ENCODE measurements at places on chromosomes 16 and 17. TPM values are rescaled to one million over a fixed set of nuclear protein-coding genes. Genes with fewer than 3 reads are reported as not detected.

The GCGR gene
- not detected for total RNA-seq

The MPV17L gene
- total RNA-seq, result 1.4 TPM

The AANAT gene
- not detected for total RNA-seq

The MYH8 gene
- not detected for total RNA-seq

The SSTR5 gene
- not detected for total RNA-seq

The MCRIP2 gene
- 19.8 TPM for total RNA-seq

The HIC1 gene
- total RNA-seq, result 1.4 TPM

The SPECC1 gene
- 41.0 TPM for total RNA-seq

The BICDL2 gene
- total RNA-seq, result 23.3 TPM

The SLC12A3 gene
- total RNA-seq, result not detected

The TNFRSF17 gene
- not detected for total RNA-seq

The FSCN2 gene
- 0.34 TPM for total RNA-seq

The SLC25A11 gene
- 49.2 TPM for total RNA-seq

The NOB1 gene
- 32.2 TPM for total RNA-seq

The CD68 gene
- 8.3 TPM for total RNA-seq

The OR2C1 gene
- not detected for total RNA-seq
